ENCODE measurements at places on chromosomes 13 and 19. TPM values are rescaled to one million over a fixed set of nuclear protein-coding genes. Genes with fewer than 3 reads are reported as not detected.

The LILRB5 gene
- not detected for total RNA-seq

The DIAPH3 gene
- 9.6 TPM for total RNA-seq

The GIPR gene
- not detected for total RNA-seq

The ZNF549 gene
- 4.9 TPM for total RNA-seq

The ZNF567 gene
- 4.0 TPM for total RNA-seq

The TICAM1 gene
- 2.8 TPM for total RNA-seq

The SIGLEC14 gene
- not detected for total RNA-seq

The PRTN3 gene
- not detected for total RNA-seq

The BST2 gene
- 0.77 TPM for total RNA-seq

The SIAH3 gene
- under 0.01 TPM for total RNA-seq

The GJB2 gene
- total RNA-seq, result not detected

The UHRF1 gene
- total RNA-seq, result 35.4 TPM

The APOC4 gene
- total RNA-seq, result not detected

The CRX gene
- not detected for total RNA-seq

The ZNF568 gene
- 13.5 TPM for total RNA-seq

The KLK5 gene
- total RNA-seq, result not detected

The PSG11 gene
- total RNA-seq, result not detected

The ZNF296 gene
- total RNA-seq, result 0.22 TPM

The CYP4F8 gene
- total RNA-seq, result not detected

The KLK14 gene
- not detected for total RNA-seq

The B3GNT3 gene
- not detected for total RNA-seq

The C19orf38 gene
- total RNA-seq, result not detected

The CABP5 gene
- not detected for total RNA-seq

The SERPINE3 gene
- under 0.01 TPM for total RNA-seq

The IGFL3 gene
- total RNA-seq, result not detected

The ZNF723 gene
- not detected for total RNA-seq

The MATK gene
- total RNA-seq, result not detected

The RUBCNL gene
- 20.0 TPM for total RNA-seq

The NLRP12 gene
- not detected for total RNA-seq

The FAM124A gene
- total RNA-seq, result 2.2 TPM

All from uterine smooth muscle cell (primary cell).